ENCODE measurements at places on chromosomes 3 and 15.

- DNase-seq, result no peak
Observed at GRCh38 chr3:15809313-15809712, 11.5 kb upstream of the ANKRD28 start.

DNA sequence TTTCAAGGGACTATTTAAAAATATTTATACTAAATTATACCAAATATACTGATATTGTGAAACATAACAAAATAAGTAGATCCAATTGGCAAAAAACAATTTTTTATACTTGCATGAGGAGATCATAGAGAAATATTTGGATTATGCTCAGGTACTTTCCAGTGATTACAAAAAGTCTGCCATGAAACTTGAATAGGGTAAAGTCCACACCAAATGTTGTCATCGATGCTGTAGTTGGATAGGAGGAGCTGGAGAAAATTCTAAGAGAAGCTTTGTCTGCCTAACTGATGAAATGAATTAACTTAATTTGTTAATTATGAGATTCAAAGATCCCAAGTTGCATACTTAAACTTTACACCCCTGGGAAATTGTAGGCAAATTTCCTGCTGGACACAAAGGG, 93.3 kb downstream of the SI start:
- no peak for DNase-seq

- no peak for DNase-seq
Observed at GRCh38 chr3:72154391-72155335, 369.7 kb upstream of the PROK2 start.

GRCh38 chr15:88882785-88883184, 12.6 kb downstream of the HAPLN3 start:
- DNase-seq, result no peak

DNA sequence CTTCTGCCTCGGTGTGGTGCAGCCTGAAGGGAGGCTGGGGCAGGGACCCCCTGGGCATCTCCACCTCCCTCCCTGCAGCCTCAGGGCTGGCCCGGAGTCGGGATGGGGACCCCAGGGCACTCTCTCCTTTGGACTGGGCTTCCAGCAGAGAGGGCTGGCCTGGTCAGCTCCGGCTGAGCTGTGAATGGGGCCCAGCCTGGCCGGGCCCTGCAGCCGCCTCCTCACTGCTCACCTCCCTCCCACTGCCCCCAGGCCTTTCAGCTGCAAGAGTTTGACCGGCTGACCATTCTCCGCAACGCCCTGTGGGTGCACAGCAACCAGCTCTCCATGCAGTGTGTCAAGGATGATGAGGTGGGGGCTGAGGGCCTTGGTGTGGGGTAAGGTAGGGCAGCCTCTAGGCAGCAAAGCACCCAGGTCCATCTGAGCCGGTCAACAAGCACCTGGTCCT, 36.0 kb downstream of the PSTPIP1 start:
- DNase-seq, result no peak

- no peak for DNase-seq
Observed at GRCh38 chr3:146865175-146865755, 260.1 kb upstream of the PLSCR5 start.

- DNase-seq, result no peak
Observed at GRCh38 chr3:61559136-61559731, 2.1 kb upstream of the PTPRG start.

GRCh38 chr15:33724321-33725036, 243.8 kb upstream of the CHRM5 start:
- DNase-seq, result no peak

DNA sequence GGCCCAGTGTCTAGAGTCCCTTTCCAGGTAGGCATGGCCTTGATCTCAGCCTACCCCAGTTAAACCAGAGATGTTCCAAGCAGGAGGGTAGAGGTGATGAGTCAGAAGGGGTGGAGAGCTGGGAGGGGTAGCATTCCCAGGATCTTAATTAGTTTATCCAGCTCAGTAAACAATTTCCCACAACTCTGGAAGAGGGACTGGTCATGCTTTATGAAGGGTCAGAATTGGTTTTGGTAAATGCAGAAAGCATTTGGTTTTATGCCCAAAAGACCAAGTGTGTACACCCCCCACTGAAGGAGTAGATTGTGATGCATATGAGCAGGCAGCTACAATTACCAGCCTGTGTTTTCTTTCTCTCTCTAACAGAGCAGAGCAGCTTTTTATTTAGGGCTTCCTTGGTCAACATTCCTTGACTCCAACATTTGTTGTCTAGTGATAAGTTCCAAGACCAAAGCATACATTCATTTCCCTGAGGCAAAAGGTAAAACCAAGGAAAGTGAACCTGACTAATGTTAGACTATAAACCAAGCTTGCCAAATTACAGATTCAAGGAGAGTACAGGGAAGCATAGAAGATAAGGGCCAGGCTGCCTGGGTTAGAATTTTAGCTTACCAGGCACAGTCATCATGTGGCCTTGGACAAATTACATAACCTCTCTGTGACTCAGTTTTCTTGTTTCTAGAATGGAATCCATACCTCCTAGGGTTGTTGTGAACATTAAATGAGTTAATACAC, 17.6 kb downstream of the EXOSC7 start:
- no peak for DNase-seq

- peak; percentile 47 for DNase-seq
Observed at GRCh38 chr15:41417418-41418195, 712 bp downstream of the RTF1 start.

GRCh38 chr15:43998607-43999006, 171.8 kb downstream of the WDR76 start:
- no peak for DNase-seq

DNA sequence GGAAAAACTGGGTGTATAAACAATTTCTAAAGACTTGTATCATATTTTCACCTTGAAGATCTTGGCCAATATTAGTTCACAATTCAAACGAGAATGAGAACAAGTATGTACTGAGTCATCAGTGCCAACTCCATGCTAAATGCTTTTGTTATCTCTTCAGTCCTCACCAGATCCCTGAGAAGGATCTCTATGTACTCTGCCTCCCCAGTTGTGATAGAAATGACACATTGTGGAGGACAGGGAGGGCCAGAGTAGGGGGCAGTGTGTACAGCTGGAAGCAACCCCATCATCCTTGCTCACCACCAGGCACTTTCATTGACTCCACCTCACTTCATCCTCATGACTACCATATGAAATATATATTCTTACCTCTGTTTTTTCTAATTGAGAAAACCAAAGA, 353.7 kb upstream of the SOX2 start:
- no peak for DNase-seq

DNA sequence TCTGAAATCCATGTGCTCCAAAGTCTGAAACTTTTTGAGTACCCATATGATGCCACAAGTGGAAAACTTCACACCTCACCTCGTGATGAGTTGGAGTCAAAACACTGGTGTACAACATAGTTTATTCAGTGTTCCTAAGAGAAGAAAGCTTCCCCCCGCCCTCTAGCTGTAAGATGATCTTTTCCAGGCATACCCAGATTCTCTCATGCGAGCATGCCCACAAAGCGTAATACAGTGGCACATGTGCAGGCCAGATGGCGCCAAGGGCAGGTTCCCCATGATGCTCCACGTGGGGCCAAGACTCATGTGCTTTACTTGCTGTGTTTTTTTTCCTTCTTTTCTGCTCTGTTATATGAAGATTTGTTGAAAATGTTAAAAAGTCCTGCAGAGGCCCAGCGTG, 104.9 kb upstream of the LRRFIP2 start:
- DNase-seq, result no peak

GRCh38 chr3:127769284-127770081, 52.8 kb downstream of the MGLL start:
- no peak for DNase-seq

DNA sequence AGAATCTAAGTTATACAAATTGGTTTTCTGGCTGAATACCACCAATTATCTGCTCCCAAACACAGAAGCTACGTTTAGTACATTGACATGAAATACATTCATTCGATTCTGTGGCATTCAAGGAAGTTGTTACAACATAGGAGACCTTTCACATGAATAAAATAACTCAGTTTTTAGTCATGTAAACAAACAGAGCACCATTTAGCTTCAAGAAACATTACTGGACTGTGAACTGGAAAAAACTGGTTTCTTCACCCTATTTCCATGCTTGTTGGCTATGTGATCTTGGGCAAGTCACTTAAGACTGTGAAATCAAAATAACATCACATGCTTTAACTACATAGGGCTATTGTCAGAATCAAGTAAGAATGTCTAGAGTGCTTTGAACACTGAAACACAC, 46.2 kb downstream of the NRG4 start:
- DNase-seq, result no peak

- no peak for DNase-seq
Observed at GRCh38 chr15:97648728-97649127, 311.8 kb upstream of the ARRDC4 start.

DNA sequence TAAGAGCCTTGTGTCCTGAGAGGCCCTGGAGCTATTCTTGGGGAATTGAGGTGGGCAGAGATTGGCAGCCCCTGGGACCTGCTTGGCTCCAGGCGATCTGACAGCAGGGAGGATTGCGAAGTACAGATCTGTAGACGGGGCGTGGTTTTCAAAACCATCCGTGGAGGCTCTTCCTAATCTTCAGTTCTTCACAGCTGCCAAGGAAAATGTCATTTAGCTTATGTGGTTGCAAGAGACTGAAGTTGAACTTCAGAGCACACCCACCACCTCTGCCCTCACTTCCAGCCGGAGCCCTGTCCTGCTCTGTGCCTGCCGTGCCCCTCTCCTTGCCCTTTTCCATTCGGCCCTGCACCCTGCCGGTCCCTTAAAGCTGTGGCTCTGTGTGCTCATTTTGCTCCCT, 12.9 kb downstream of the NISCH start:
- no peak for DNase-seq

- DNase-seq, result no peak
Observed at GRCh38 chr3:185062191-185062590, 90.7 kb downstream of the C3orf70 start.

DNA sequence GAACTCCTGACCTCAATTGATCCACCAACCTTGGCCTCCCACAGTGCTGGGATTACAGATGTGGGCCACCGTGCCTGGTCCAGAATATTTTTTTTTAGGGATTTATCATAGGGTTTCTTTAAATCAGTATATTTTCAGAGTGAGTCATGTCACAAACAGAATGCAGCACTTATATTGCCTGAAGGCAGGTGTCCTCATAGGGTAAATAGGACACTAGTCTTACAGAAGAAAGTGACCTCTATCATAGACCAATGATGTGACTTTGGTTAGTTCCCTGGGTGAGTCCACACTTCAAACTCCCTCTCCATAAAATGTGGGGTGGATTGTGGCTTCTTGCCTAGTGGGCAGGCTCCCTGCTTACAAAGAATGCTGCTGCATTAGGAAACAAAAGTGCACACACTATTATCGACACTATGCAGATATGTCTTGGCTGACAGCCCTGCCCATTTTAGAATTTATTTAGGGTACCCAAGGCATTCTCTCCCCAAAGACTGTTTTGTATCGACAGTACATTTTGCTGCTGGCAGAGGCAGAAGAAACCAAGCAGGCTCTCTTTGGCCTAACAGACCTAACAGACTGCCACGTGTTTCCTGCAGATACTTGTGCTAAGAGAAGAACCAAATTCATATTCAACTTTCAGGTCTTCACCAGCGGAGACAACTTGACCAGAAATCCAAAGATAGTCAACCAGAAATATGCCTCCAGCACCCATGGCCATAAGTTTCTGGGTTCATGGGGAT, 125.0 kb downstream of the MOBP start:
- DNase-seq, result no peak

- no peak for DNase-seq
Observed at GRCh38 chr15:57122080-57122840, 203.8 kb downstream of the TCF12 start.

GRCh38 chr3:190051641-190052040, 69.1 kb downstream of the P3H2 start:
- no peak for DNase-seq

GRCh38 chr15:92801774-92802464, 98.2 kb upstream of the CHD2 start:
- peak; percentile 89 for DNase-seq

GRCh38 chr3:126959921-126960603, 22.9 kb upstream of the PLXNA1 start:
- no peak for DNase-seq

- no peak for DNase-seq
Observed at GRCh38 chr3:48436855-48437254, 3.1 kb downstream of the CCDC51 start.

- DNase-seq, result no peak
Observed at GRCh38 chr3:159866201-159866746, 122.4 kb upstream of the IL12A start.

- DNase-seq, result no peak
Observed at GRCh38 chr3:16460273-16460672, 53.2 kb downstream of the RFTN1 start.

GRCh38 chr15:89672221-89673164, 6.7 kb downstream of the PLIN1 start:
- no peak for DNase-seq

- no peak for DNase-seq
Observed at GRCh38 chr3:15342246-15342645, 9.9 kb upstream of the SH3BP5 start.

GRCh38 chr3:23884481-23884880, 32.3 kb downstream of the NKIRAS1 start:
- peak; percentile 45 for DNase-seq

DNA sequence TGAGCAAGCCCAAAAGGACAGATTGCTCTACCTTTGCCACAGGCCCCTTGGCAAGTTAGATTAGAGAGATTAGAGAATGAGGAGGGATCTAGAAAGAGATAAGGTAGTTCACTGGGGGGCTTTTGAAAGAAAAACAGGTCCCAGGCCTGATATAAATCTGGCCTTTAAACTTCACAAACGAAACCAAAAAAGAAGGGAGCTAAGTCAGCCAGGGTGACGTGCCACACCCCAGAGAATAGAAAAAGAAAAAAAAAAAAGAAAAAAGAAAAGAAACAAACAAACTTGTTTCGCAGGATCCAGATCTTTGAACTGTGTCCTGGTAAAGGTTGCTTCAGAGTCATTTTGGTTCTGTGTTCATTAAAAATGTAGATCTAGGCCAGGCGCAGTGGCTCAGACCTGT, 3.6 kb downstream of the KAT2B start:
- no peak for DNase-seq

GRCh38 chr3:122857019-122857418, 62.1 kb downstream of the SLC49A4 start:
- no peak for DNase-seq

GRCh38 chr3:49454458-49454857, 15.6 kb upstream of the DAG1 start:
- no peak for DNase-seq
